Mesenteric fat pad (tissue), 1 donor: ENCODE measurements at places on chromosomes 2 and 18. TPM values are rescaled to one million over a fixed set of nuclear protein-coding genes. Genes with fewer than 3 reads are reported as not detected.

GRCh38 chr2:221347471-221347870 is 224.6 kb downstream of the EPHA4 start:
- no peak for DNase-seq

GRCh38 chr2:52294628-52295027 is 1262.7 kb upstream of the NRXN1 start:
- no peak for DNase-seq

- no peak for DNase-seq
These were observed 22.8 kb downstream of the NFE2L2 start for GRCh38 chr2:177241711-177242120.

- no peak for DNase-seq
These were observed 173.6 kb downstream of the GALR1 start for GRCh38 chr18:77422974-77423867.

GRCh38 chr2:240994171-240994896 is 4.1 kb upstream of the SNED1 start:
- peak; percentile 72 for DNase-seq

DNA sequence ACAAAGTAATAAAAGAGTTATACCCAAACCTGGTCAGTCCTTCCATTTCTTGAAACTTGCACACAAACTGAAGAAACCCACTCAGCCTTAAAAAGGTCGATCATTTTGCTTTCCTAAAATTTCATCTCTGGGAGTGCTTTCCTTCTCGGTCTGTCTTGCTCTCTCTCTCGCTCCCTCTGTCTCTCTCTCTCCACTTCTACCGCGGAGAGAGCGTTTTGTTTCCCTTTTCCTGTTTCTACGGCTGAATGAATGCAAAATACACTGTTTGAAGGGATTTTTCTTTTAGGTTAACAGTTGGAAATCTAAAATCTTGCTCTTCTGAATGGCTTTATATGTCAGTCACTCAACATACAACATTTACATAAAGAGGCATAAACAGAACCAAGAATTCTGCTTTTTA is 424.2 kb downstream of the TGIF1 start:
- no peak for DNase-seq

- no peak for DNase-seq
These were observed 1602.1 kb upstream of the TMEFF2 start for GRCh38 chr2:193796847-193797246.

DNA sequence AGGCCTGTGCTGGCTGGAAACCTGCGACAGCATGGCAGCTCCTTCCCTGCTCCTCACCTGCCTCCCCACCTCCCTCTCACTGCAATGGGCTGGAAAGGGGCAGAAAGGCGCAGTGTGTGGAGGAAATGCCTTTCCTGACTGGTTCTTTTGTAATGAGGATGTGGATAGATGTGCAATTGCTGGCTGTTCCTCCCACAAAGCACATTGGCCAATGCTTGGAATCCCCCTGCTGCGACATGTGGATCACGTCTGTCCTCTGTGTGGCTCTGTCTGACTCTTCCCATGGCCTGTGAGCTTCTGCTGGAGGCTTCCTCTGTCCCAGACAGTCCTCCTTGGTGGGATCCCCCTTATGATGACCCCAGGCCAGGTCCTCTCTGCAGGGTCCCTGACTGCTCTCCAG is 172.5 kb downstream of the NCK2 start:
- no peak for DNase-seq

GRCh38 chr2:68853915-68854314 is 17.3 kb downstream of the BMP10 start:
- DNase-seq: no peak

GRCh38 chr2:120307482-120307881 is 38.5 kb upstream of the INHBB start:
- peak; percentile 65 for DNase-seq

- DNase-seq: no peak
These were observed 73.6 kb downstream of the CD226 start for GRCh38 chr18:69874058-69874457.

DNA sequence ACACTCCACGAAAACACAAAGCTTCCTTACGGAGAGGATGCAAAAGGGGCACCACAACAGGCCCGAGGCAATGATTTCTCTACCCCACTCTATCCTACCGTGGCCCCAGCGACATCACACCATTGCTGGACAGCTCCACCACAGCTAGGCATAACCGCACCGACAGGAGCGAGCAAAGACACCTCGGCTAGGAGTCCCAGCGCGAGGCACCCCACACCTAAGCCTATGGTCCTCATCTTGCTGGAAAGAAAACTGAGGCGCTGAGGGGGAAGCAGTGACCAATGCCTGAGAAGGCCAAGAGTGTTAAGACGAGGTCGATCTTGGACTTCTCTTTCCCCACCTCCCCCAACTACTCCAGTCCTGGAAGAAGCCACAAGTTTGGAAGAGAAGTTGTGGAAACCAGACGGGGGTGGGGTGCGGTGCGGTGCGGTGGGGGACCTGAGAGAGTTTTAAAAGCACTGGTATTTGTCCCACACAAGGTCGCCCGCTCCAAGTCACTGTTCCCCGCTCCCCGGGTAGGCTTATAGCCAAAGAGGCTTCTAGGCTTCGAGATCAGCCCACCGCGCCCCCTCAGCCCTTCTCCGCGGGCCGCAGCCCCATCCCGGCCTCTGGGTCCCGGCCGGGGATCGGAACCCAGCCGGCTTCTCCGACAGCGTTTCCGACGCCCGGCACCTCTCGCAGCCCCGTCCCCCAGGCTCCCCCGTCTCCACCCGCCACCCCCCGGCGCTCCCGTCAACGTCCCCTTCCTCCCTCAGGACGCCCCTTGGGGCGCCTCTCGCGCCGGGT is 766 bp downstream of the PDE6D start:
- DNase-seq: no peak

DNA sequence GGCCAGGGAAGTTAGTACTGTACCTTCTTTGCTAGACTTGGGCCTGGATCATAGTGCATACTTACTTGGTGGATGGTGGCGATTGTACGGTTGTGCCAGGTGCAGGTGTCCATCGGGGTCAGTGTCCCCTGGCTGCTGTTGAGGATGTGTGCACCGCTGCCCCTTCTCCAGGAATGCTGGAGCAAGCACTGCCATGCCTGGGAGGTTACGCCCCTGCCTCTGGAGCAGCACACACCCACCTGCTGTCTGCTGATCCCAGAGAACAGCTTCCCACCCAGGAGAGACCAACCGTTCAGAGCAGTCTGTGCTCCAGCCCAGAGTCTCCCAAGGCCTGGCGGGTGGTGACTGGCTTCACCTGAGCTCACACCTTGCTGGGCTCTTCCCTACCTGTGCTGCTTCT is 286.8 kb upstream of the HS6ST1 start:
- DNase-seq: peak; percentile 43

- no peak for DNase-seq
These were observed 522.2 kb upstream of the CNTNAP5 start for GRCh38 chr2:123502931-123503330.

- DNase-seq: no peak
These were observed 328.1 kb downstream of the NR4A2 start for GRCh38 chr2:156004459-156004858.

GRCh38 chr2:192190474-192190873 is 4.3 kb downstream of the TMEFF2 start:
- DNase-seq: no peak

GRCh38 chr2:136328207-136328795 is 210.4 kb upstream of the CXCR4 start:
- DNase-seq: no peak

DNA sequence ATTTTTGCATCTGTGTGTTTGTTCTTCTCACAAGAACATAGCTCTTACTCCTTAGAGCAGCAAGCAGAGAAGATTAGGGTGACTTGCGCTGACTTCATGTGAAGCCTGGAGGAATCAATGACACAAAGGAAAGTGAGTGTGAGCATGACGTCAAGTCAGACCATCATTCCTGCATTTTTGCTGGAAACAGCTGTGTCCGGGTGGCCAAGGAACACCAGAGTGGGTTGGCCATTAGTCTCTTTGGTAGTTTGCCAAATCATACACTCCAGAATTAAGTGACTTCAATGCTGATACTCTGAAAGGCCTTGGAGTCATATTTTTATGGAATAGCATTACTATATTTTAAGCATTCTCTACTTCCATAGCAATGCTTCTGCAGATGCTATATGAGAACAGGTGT is 597.2 kb downstream of the DCDC2C start:
- no peak for DNase-seq

DNA sequence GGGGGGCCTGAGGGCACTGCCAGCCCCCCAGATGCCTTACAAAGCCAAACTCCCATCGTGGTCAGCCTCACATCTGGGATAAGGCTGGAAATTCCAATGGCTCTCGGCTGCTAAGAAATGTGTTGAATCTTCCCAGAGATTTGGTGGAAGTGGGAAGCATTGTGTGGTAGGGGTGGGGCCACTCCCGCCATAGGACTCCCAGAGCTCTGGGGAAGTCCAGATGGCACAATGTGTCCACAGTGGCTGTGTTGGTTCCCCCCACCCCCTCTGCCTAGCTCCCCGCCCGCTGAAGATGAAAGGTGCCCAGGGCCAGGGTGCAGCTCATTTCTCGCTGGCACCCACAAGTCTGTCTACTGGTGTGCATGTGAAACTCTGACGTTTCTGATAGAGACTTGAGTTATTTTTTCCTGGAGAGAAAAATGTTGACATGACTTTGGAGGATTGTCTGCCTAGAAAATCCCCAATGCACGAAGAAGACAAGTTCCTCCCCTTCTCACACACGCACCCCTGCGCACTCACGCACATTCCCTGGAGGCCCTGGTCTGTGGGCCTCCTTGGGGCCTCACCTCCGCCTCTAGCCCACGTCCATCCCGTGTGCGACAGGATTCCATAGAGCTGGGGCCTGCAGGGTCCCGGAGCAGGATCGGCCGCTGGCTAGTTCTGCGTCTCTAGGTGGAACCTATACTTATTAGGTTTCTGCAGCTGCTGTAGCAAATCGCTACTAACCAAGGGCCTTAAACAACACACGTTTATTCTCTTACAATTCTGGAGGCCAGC is 199.1 kb downstream of the ZFP36L2 start:
- DNase-seq: no peak

DNA sequence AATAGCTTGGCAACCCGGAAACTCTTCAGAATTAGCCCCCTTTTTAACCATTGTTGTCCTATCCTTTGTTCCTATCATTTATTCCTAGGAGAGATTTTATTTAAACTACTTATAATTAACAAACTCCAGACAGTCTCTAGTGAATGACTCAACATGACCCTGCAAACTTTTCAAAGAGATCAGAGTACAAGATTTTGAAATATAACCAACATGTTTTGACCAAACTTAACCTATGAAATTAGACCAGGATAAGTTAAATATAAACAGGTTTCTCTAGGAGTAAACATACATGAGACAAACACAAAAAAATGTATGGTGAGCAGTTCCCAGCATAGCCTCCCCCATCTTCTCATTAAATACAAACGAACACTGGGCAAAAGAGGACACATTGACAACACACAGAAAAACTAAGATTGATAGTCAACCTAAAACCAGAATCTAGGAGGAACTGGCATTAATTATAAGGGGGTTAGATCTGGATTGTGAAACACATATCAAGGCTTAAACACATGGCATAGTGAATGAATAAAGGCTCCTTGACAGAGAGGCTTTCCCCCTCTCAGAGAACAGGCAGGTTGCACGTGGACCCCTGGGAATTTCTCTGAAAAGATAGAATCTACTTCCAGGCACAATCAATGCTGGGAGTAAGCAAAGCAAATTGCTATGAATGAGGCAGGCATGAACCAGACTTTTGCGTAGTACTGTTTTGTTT is 284.1 kb downstream of the IRS1 start:
- no peak for DNase-seq

DNA sequence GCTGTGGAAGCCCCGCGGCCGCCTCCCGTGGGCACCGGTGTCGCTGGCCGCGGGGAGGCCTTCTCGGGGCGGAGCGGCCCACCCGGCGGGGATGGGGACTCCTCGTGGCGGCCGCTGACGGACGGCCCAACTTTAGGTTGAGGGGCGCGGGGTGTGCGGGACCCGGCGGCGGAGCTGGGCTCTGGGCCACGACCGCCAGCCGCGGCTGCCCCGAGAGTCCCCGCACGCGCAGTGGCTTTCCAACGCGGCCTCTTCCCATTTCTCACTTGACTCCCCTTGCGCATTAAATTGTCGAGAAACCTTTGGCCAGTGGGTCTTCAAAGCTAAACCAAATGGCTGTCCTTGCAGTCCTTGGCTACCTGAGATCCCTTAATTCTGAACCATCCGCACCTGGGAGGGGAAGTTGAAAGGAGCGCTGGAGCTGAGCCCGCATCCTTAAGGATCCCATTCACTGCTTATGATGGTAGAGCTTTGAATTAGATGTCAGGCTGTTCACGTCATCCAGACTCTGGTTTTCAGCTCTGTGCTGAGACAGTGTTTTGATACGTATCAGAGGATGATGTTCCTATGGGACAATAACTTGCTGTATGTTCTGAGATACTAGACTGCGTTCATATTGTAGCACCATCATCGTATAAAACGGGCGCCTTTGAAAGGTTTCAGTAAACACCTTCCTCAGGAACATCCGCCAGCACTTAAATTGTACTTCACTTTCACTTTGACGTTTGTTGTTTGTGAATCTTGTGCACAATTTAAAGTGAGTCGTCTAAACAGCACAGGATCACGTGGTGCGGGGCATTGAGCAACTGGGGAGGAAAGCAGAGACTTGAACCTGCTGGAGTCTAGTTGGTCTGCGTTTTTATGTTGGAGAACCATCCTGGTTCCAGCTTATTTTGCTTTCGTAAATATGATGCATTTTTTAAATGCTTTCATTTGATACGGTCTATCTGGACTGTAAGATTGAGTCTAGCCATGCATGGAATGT is 874 bp downstream of the CLIP4 start:
- DNase-seq: no peak

DNA sequence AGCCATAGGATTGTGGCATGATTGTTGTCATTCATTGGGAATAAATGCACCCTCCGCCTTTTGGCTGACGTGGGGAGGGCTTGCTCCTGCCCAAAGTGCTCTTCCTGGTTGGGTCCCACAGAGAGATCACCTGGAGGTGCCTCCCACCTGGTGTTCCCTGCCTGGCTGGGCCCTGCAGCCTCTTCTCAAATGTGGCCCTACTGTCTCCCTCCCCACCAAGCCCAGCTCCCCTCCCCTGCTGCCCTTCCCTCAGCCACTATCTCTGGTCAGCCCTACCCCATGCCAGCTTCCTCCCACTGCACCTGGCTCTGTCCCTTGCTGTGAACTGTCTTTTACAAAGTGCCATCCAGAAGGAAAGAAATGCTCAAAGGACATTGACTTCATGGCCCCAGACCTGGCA is 173.4 kb downstream of the GLI2 start:
- no peak for DNase-seq

- DNase-seq: peak; percentile 73
These were observed 44.7 kb upstream of the FAHD2A start for GRCh38 chr2:95357717-95358280.

GRCh38 chr18:8561123-8561910 is 47.9 kb upstream of the RAB12 start:
- DNase-seq: no peak

ATG16L1 gene
- total RNA-seq: 20.5 TPM

AQP12A gene
- total RNA-seq: not detected

HOXD9 gene
- 6.1 TPM for total RNA-seq

ANKRD62 gene
- total RNA-seq: not detected

COL5A2 gene
- 93.4 TPM for total RNA-seq

COLEC12 gene
- 36.7 TPM for total RNA-seq

C1QL2 gene
- total RNA-seq: not detected

OR6B2 gene
- not detected for total RNA-seq

HOXD13 gene
- 1.1 TPM for total RNA-seq
